ENCODE measurements at places on chromosomes 5 and 9.

- DNase-seq: no peak
These were observed 215.9 kb downstream of the MCTP1 start for GRCh38 chr5:95069021-95069420.

DNA sequence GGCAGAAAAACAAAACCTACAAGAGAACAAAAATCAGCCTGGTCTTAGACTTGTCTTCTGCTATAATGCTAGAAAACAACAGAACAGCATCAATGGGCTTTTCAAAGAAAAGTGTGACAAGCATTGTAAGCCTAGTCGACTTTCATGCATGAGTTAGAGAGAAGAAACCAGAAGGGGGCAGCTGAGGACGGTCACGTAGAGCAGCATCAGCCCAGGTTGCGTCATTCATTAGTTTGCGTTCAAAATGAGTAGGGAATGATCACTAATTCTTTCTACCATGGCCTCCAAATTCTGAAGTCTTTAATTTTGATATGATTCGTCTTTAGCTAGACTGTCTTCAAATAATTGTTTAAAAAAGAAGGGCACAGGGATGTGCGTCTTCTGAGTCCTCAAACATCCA lies 4.7 kb upstream of the ISCA1 start:
- no peak for DNase-seq

DNA sequence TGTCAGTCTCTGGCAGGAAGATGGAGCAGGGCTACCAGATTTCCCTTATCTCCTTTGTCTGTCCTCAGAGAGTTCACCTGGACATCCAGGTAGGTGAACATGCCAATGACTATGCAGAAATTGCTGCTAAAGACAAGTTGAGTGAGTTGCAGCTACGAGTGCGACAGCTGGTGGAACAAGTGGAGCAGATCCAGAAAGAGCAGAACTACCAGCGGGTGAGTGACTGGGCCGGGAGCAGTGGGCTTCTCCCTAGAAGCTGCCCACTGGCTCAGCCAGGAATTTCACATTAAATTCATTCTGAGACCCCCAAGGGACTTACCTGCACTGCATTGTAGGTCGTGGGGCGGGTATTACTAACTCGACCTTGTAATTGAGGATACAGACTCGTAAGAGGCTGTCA lies 2.1 kb downstream of the TMED9 start:
- no peak for DNase-seq

- no peak for DNase-seq
These were observed 196.5 kb downstream of the COMMD10 start for GRCh38 chr5:116281309-116281708.

DNA sequence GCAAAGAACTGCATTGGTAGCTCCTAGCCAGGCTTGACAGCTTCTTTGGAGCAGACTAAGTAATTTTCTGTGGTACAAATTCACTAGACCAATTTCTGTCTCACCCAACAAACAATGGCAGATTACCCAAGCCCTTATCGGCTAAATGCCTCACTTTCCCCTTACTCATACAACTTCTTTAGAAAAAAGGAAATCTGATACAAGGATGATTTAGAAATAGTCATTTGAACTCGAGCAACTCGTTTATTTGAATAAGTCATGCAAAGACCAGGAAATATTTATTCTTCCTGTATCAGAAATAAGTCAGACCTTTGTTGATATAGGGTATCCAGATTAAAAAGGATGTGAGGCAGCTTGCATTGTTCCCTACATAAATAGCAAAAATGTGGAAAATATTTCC lies 170.4 kb upstream of the CDH6 start:
- no peak for DNase-seq

DNA sequence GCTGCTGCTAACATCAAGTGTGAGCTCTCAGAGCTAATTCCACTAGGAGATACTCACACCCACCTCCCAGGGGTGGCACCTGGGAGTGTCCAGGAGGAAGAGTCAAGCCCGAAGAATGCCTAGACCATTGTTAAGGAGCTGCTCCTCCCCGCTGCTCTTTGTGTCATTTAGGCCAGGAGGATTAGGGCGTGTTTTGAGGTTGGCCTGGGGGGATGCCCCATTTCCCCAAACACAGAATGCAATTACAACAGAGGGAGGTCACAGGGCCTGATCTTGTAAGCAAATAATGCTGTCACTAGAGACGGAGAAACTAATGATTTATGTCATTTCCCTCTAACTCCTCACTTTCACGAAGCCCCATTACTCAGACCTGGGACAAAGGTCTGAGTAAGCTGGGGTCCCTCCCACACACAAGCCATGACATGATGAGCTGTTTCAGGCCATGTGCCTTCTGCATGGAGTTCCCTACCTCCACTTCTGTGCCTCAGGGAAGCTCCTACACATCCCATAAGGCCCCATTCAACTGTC lies 312.5 kb downstream of the ACTL7B start:
- DNase-seq: no peak

- DNase-seq: no peak
These were observed 446.7 kb downstream of the IRX1 start for GRCh38 chr5:4042311-4042710.

DNA sequence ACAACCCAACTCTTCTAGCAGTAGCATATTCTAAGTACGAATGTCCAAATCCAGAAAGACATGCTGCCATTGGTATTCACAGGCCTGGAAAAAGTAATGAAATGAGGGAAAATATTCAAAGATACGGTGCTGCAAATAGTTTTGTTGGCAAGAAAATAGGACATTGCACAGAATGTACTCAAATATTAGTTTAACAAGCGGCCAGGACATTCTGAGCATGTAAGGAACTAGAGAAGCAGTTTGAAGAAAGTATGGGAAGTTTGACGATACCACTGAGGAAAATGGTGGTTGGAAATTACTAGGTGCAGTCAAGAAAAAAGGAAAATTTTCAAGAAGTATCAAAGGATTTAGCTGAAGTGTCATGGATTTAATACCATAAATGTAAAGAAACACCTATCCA lies 468.0 kb upstream of the GRIN3A start:
- no peak for DNase-seq
